Left kidney (tissue), 8 donors: ENCODE measurements at places on chromosomes 1 and 21. TPM values are rescaled to one million over a fixed set of nuclear protein-coding genes. Genes with fewer than 3 reads are reported as not detected.

Gene ARTN
- polyA plus RNA-seq = 1.2 TPM

Gene PPFIA4
- polyA plus RNA-seq = 9.7 TPM

Gene COL16A1
- polyA plus RNA-seq = 47.3 TPM

Gene KRTAP12-1
- not detected for polyA plus RNA-seq

Gene SPRR2D
- not detected for polyA plus RNA-seq

Gene SPRR2E
- polyA plus RNA-seq = not detected
